ENCODE measurements at places on chromosomes 1 and 21. TPM values are rescaled to one million over a fixed set of nuclear protein-coding genes. Genes with fewer than 3 reads are reported as not detected.

KDF1 gene
- not detected for total RNA-seq

CENPF gene
- total RNA-seq, result 4.7 TPM

EPHA2 gene
- 5.2 TPM for total RNA-seq

DCST1 gene
- not detected for total RNA-seq

ALX3 gene
- total RNA-seq, result not detected

SH3BGRL3 gene
- 4.2 TPM for total RNA-seq

TIE1 gene
- total RNA-seq, result 49.6 TPM

TMEM200B gene
- 6.8 TPM for total RNA-seq

DCDC2B gene
- not detected for total RNA-seq

PHF13 gene
- total RNA-seq, result 17.7 TPM

MYOM3 gene
- 340 TPM for total RNA-seq

HNRNPR gene
- total RNA-seq, result 83.5 TPM

FNDC5 gene
- 366 TPM for total RNA-seq

HTR1D gene
- total RNA-seq, result not detected

SFN gene
- total RNA-seq, result not detected

ZMYND12 gene
- total RNA-seq, result under 0.01 TPM

ELAPOR1 gene
- under 0.01 TPM for total RNA-seq

PBX1 gene
- total RNA-seq, result 53.2 TPM

ANGPTL7 gene
- total RNA-seq, result 5.2 TPM

RAD54L gene
- total RNA-seq, result 3.1 TPM

ADAM30 gene
- not detected for total RNA-seq

CD247 gene
- total RNA-seq, result 0.52 TPM

AIDA gene
- total RNA-seq, result 34.4 TPM

C1orf115 gene
- 9.4 TPM for total RNA-seq

GSTM4 gene
- 10.4 TPM for total RNA-seq

KCNK1 gene
- 1.6 TPM for total RNA-seq

LORICRIN gene
- total RNA-seq, result not detected

TNFSF4 gene
- 2.6 TPM for total RNA-seq

KCNE2 gene
- total RNA-seq, result 1.6 TPM

C1QB gene
- total RNA-seq, result 18.3 TPM

OR2T10 gene
- total RNA-seq, result not detected

UBL4B gene
- not detected for total RNA-seq

All from skeletal muscle tissue (tissue), 5 donors.